ENCODE measurements at places on chromosomes 3 and 15.

- peak; percentile 41 for ATAC-seq
These were observed 19.7 kb downstream of the SSR3 start for GRCh38 chr3:156535162-156535627.

DNA sequence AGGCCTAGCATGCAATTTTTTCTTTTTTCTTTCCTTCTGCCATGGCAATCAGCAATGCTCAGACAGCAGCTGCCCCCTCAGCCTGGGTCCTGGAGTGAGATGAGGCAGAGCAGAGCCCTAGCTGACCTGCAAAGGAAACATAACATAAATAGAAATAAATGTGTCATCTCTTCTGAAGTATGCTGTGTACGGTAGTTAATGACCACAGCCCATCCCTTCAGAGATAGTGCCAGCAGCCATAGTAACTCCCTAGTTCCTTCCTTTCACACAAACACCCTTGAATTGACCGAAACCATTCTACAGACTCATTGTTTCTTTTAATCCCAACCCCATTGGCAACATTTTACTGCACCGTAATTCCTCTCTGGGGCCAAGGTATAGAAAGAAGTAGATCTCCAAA, 8.4 kb upstream of the CD47 start:
- no peak for ATAC-seq

GRCh38 chr15:93305306-93305705, 216.3 kb upstream of the RGMA start:
- no peak for ATAC-seq

- ATAC-seq: peak; percentile 33
These were observed 14.6 kb downstream of the XIRP1 start for GRCh38 chr3:39177708-39178332.

DNA sequence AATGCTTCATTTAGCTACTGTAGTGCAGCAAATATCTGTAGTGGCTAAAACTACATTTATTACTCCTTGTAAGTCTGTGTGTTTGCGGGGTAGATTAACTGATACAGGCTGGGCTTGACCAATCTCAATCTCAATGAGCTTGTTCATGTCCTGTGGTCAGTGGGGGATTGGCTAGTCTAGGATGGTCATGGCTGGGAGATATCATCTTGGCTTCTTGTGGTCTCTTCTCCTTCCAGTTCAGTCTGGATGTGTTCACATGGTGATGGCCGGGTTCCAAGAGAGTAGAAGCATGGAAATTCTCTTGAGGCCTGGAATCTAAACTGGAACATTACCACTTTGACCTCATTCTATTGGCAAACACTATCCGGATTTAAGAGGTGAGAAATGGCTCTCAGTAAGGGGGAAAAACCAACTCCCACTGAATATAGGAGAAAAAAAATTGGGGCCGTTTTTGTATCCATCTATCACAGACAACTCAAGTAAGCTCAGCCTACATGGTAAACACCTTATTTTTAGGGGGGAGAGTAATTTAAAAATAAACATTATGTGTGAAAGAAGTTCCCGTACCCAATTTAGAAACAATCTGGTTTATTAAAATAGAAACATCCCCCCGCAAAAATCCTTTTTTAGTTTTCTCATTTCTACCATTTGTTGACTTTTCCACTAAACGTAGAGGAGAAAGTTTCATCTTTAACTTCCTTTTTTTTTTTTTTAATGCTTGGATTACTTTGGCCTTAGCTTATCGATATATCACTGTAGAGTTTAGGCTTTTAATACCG, 284.9 kb upstream of the TBC1D5 start:
- no peak for ATAC-seq

- ATAC-seq: peak; percentile 92
These were observed 32.9 kb downstream of the PIK3CA start for GRCh38 chr3:179181021-179181472.

- peak; percentile 61 for ATAC-seq
These were observed 11.3 kb upstream of the RPL39L start for GRCh38 chr3:187150599-187150998.
